ENCODE measurements at places on chromosomes 7 and 10. TPM values are rescaled to one million over a fixed set of nuclear protein-coding genes. Genes with fewer than 3 reads are reported as not detected.

The HMX2 gene
- not detected for polyA plus RNA-seq

The HMX3 gene
- polyA plus RNA-seq, result not detected

The CFAP43 gene
- 0.18 TPM for polyA plus RNA-seq

The SPDYE5 gene
- polyA plus RNA-seq, result 2.2 TPM

The OR2A7 gene
- 0.95 TPM for polyA plus RNA-seq

The SFXN4 gene
- 20.5 TPM for polyA plus RNA-seq

The SDK1 gene
- polyA plus RNA-seq, result 4.6 TPM

The SORBS1 gene
- 72.2 TPM for polyA plus RNA-seq

The MYO1G gene
- 0.65 TPM for polyA plus RNA-seq

The LSM8 gene
- 38.1 TPM for polyA plus RNA-seq

The OPALIN gene
- polyA plus RNA-seq, result not detected

The CALML3 gene
- polyA plus RNA-seq, result 0.33 TPM

The ZNF117 gene
- polyA plus RNA-seq, result 8.4 TPM

The INSIG1 gene
- 19.8 TPM for polyA plus RNA-seq

The ABCC2 gene
- polyA plus RNA-seq, result 1.9 TPM

The OR2A2 gene
- polyA plus RNA-seq, result not detected

The NKX2-3 gene
- 1.9 TPM for polyA plus RNA-seq

The BMPER gene
- 3.8 TPM for polyA plus RNA-seq

The HOGA1 gene
- 0.53 TPM for polyA plus RNA-seq

The C10orf62 gene
- polyA plus RNA-seq, result not detected

The GRID2IP gene
- 0.07 TPM for polyA plus RNA-seq

The PTN gene
- polyA plus RNA-seq, result 141 TPM

The ZNF277 gene
- 20.2 TPM for polyA plus RNA-seq

The LIPJ gene
- not detected for polyA plus RNA-seq

The GTPBP4 gene
- polyA plus RNA-seq, result 49.7 TPM

The ADAP1 gene
- 3.0 TPM for polyA plus RNA-seq

The SLC29A4 gene
- polyA plus RNA-seq, result 35.4 TPM

The MINDY4 gene
- polyA plus RNA-seq, result 4.0 TPM

The RAMP3 gene
- 2.7 TPM for polyA plus RNA-seq

The TRDMT1 gene
- 5.0 TPM for polyA plus RNA-seq

The SYT15B gene
- polyA plus RNA-seq, result 0.87 TPM

The METTL27 gene
- polyA plus RNA-seq, result 2.2 TPM

The HOXA1 gene
- polyA plus RNA-seq, result 1.2 TPM

The PILRA gene
- 1.7 TPM for polyA plus RNA-seq

The GDF2 gene
- not detected for polyA plus RNA-seq

The ZC3HAV1L gene
- polyA plus RNA-seq, result 24.0 TPM

The CPA2 gene
- 0.54 TPM for polyA plus RNA-seq

The CYP2C8 gene
- 0.39 TPM for polyA plus RNA-seq

The DPYSL4 gene
- 4.7 TPM for polyA plus RNA-seq

The PYROXD2 gene
- 18.7 TPM for polyA plus RNA-seq

The TTYH3 gene
- 114 TPM for polyA plus RNA-seq

The SIRT1 gene
- polyA plus RNA-seq, result 22.4 TPM

The CASTOR2 gene
- polyA plus RNA-seq, result 13.0 TPM

The ANKRD1 gene
- polyA plus RNA-seq, result 118 TPM

The GDF10 gene
- 0.08 TPM for polyA plus RNA-seq

The COL26A1 gene
- polyA plus RNA-seq, result 3.3 TPM

The FAM24B gene
- 3.4 TPM for polyA plus RNA-seq

The ASL gene
- polyA plus RNA-seq, result 9.7 TPM

The ZNF735 gene
- not detected for polyA plus RNA-seq

The CNNM1 gene
- polyA plus RNA-seq, result not detected

The SPACDR gene
- 0.98 TPM for polyA plus RNA-seq

The NPFFR1 gene
- polyA plus RNA-seq, result 0.04 TPM

The LIPN gene
- not detected for polyA plus RNA-seq

The IL6 gene
- 0.31 TPM for polyA plus RNA-seq

The OR2A5 gene
- not detected for polyA plus RNA-seq

The MBL2 gene
- not detected for polyA plus RNA-seq

The ZNF316 gene
- polyA plus RNA-seq, result 28.3 TPM

The SEM1 gene
- 208 TPM for polyA plus RNA-seq

The TMEM225B gene
- 0.37 TPM for polyA plus RNA-seq

The TSPAN13 gene
- 80.5 TPM for polyA plus RNA-seq
